ENCODE measurements at places on chromosomes 2 and 18.

DNA sequence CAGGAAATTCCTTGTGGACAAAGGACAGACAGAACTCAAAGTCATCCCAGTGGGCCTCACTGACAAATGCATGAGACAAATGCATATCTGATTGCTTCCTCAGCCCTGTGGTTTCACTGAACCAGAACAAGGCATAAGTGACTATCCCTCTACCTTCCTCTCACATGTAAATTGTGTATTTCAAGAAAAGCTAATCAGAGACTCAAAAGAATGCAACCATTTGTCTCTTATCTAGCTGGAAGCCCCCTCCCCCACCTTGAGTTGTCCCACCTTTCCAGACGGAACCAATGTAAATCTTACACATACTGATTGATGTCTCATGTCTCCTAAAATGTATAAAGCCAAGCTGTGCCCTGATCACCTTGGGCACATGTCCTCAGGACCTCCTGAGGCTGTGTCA lies 102.0 kb upstream of the TMEM200C start:
- no peak for DNase-seq

- no peak for DNase-seq
Measured at GRCh38 chr2:229779650-229780049, 65.3 kb upstream of the DNER start.

GRCh38 chr18:8232791-8233190 lies 376.4 kb upstream of the RAB12 start:
- DNase-seq, result no peak

GRCh38 chr18:12776821-12777471 lies 74.1 kb downstream of the PSMG2 start:
- DNase-seq, result no peak

DNA sequence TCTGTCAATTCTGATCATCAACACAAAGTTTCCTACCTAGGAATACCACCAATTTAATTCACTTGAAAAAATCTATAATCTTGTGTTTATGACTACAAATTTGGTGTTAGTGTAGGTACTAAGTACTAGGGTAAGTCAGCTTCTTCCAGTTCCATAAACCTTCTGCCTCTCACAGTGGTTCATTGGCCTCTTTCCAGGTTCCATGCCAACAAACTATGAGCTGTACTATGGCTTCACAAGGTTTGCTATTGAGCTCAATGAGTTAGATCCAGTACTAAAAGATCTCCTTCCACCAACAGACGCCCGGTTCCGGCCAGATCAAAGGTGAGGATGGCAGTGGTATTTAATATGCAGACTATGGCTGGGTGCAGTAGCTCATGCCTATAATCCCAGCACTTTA lies 58.8 kb downstream of the PRKRA start:
- no peak for DNase-seq

Measured in T47D (cell line).